ENCODE measurements at places on chromosomes 7 and 10.

GRCh38 chr10:51743146-51743545, 43.8 kb upstream of the CSTF2T start:
- no peak for DNase-seq

- DNase-seq = no peak
These were observed 46.3 kb downstream of the KIAA1549 start for GRCh38 chr7:138934861-138935260.

GRCh38 chr10:116952729-116953128, 52.3 kb downstream of the SHTN1 start:
- no peak for DNase-seq

- DNase-seq = no peak
These were observed 160.8 kb downstream of the CREB5 start for GRCh38 chr7:28573059-28573553.

GRCh38 chr10:67802767-67803538, 35.0 kb downstream of the DNAJC12 start:
- DNase-seq = no peak

DNA sequence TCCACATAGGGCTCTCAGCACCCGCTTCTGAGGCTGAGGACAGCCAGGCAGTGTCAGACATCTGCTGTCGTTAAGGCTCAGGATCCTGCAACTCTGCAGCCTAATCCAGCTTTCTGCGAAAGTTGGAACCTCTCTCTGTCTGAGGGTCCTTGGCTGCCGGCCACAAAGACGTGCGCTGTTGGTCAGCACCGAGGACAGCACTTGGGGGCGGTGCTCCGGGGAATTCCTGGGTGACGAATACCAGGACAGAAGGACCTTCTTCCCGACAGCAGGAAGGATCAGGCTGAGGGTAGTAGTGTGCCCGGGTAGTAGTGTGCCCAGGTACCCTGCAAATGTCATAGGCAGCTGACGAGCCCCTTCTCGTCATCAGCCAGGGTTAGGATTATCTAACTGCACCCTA, 16.0 kb upstream of the RASGEF1A start:
- DNase-seq = no peak

- DNase-seq = no peak
These were observed 143.6 kb downstream of the CUBN start for GRCh38 chr10:16986082-16986405.

GRCh38 chr7:43618073-43618472, 35.2 kb downstream of the STK17A start:
- no peak for DNase-seq

DNA sequence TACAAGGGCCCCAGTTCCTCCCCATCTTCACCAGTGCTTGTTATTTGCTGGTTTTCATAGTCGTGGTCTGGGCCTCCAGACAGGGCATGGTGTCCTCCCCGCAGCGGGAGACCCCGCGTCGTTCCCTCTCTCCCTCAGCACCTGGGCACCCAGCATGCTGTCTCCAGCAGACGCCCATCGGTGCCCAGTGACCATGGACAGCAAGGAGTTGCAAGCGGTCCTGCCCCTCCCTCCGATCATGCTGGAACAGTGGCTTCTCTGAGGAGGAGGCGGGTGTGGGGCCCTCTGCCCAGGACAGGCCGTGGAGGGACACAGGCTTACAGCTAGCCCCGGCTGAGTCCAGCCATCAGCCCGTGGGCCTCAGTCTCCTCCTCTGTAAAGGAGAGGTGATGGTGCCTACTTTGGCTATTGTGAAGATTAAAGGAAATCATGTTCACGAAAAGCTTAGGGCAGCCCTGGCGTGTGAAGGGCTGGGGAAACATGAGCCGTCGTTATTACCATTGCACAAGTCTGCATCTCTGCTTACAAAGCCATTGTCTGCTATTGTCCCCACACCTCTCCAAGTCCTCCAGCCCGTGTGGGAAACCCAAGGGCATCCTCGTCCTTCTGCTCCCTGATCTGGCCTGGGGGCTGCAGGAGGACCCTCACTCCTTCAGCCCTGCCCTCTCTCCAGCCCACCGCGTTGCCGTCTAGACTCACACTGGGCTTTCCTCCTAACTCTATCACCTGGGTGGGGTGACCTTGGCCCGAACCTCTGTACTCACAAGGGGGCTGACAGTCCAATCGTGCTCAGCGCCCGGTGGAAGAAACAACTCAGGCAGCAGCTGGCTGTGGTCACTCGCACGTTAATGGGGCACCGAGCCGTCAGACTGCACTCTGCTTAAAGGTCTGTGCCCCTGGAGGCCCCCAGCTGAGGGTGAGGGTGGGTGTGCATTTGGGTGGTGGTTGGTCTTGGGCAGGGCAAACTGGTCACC, 29.9 kb downstream of the EN2 start:
- DNase-seq = no peak

- no peak for DNase-seq
These were observed 162.7 kb upstream of the ITGB1 start for GRCh38 chr10:33120700-33121099.

GRCh38 chr7:75055830-75056772, 17.5 kb downstream of the RCC1L start:
- DNase-seq = no peak

DNA sequence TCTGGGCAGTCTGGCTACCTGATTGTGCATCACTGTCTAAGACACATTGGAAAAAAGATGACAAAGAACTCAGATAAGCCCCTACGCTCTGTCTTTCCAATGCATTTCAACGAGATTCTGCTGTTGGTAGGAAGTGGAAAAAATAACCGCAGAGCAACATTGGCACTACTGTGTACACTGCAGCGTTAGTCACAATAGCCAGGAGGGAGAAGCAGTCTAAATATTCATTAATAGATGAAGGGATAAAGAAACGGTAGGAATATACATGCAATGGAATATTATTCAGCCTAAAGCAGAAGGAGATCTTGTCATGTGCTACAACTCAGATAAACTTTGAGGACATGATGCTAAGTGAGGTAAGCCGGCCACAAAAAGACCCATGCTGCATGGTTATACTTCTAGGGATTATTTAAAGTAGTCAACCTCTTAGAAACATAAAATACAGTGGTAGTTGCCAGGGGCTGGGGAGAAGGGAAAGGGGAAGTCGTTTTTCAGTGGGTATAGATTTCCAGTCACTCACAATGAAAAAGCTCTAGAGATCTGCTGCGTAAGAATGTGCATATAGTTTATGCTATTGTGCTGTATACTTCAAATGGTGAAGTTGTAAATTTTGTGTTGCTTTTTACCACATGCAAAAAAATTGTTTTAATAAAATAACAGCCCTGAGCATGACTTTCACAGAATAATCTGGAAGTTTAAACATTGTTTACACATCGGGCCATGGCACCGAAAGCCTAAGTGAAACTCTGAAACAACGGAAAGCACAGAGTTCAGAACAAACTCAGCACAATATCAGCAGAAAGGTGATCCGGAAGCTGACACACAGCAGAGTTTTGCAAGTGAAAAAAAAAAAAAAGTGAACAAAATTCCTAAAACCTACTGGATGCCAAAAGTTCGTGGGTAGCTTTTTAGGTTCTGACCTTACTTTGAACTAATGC, 40.1 kb downstream of the ELMO1 start:
- peak; percentile 36 for DNase-seq

GRCh38 chr7:99607548-99607947, 9.2 kb upstream of the ZSCAN25 start:
- DNase-seq = no peak

GRCh38 chr7:128235471-128235870, 5.6 kb upstream of the LEP start:
- no peak for DNase-seq

GRCh38 chr10:25016376-25017153, at the start of gene THNSL1:
Gene THNSL1 (plus strand): TSS chr10:25016612. CDS start chr10:25023224, 6,612 bp downstream.
- DNase-seq = peak; percentile 99

GRCh38 chr10:4543938-4544533, 282.0 kb upstream of the AKR1E2 start:
- DNase-seq = no peak

- no peak for DNase-seq
These were observed 1206.2 kb downstream of the GATA3 start for GRCh38 chr10:9260690-9261089.

DNA sequence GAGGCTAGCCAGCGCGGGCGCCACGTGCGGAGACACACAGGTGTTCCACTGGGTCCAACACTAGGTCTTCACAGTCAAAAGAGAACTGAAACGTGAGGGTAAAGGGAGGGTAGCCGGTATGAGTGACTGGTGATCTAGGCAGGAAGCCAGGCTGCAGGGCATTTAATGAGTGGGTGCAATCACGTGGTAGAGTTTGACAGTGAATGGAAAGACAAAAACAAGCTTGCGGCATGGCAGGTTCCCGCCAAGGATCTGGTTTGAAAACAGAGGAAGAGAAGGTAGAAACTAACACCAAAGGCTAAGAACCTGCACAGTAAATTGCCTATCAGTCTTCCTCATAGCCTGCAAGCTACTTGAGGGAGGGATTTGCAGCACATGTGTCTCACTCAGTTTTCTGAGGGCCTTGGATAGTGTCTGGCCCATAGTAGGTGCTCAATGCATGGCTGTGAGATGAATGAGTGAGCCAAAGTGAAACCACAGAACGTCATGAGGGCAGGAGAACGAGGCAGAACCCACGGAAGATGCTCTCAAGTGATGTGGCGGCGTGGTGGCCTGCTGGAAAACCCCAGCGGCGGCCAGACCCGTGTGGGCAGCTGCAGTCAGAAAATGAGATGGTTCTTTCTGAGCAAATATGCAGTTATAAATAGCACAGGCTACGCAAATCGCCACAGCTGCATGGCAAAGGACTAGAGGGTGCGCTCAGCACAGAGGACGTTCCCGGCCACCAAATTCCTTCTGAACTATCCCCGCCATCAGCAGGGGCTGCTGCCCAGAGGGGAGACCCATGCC, 183.6 kb upstream of the NFE2L3 start:
- peak; percentile 70 for DNase-seq

DNA sequence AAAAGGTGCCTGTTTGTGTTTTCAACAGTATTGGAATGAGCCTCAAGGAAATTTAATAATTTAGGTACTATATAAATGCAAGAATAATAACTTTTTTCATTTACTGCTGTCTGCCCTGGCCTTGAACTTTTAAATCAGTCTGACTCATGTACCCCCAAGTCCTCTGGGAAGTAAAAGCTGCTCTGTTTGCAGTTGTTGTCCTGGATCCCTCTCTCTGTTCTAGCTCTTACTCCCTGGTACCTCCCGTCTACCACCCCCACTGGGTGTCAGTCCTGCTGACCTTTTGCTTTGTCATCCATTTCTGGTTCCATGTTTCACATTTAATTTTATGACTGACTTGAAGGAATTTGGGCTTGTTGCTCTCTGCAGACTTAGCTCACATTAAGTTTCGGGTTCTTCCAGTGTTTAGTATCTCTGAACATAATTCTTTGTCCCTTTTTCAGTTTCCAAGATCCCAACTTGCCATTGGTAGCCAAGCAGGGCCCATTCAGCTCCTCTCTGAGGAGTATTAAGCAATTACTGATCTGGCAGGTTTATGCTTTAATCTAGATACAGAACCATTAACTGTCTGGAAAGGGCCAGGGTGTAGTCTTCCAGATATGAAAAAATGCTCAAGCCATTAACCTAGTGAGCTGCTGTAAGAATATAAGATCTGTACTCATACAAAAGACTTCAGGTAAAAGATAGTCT, 208.7 kb upstream of the FAM3C start:
- DNase-seq = no peak

GRCh38 chr7:67760971-67761370, 764.3 kb downstream of the TYW1 start:
- DNase-seq = no peak

GRCh38 chr7:36871863-36872262, 147.6 kb upstream of the AOAH start:
- no peak for DNase-seq

DNA sequence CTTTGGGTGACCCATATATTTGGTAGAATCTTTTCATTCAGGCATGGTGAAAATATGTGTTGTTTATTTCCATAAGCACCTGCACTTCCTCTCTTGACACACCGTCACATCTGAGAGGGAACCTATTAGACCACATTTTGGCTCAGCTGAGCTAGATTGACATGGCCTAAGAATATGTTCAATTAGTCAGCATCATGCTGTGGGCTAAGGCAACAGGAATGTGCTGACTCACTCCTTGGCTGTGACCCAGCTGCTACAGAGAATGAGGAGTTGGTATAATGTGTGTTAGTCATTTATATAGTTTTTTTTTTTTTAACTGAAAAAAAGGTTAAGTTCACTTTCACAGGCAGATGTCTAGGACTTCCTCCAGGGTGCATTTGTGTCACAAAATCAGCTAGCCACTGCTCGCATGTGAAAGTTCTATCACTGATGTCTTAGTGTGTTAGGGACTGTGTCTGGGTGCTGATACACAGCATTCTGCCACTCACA, 180.6 kb downstream of the SEMA3E start:
- peak; percentile 4 for DNase-seq

DNA sequence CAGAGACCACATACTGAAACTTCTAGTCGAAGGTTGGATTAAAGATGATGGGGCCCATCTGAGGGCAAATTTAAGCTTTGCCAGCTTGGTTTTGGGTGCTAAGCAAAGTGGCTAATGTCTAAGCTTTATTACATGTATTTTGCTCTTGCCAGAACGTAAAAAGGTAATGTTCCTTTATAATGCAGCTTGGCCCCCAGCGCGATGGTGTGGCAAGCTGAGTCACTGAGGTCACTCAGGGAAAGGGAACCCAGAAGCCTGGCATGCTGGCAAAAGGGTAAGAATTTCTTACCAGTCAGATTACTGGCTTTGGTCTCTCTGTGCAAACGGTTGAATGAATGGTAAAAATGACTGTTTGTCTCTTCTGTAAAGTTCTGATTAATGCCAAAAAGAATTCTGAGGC, 158.3 kb upstream of the KCND2 start:
- DNase-seq = no peak

DNA sequence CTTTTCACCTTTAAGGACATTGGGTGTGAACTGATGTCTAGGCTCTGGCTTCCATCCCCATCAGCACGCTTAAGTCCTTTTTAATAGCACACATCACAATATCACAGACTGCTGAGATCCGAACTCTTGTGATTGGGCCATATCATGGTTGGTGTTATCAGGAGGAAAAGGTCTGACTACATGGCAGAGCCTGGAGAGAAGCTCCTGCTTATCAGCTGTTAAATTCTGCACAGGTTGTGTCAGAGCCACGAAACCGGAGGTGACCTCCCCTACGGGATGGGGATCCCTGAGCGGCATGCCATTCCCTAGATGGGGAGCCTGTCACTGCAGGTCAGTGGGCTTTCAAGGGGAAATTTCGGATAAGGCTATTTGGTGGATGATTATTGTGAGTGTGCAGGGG, 182.4 kb downstream of the INHBA start:
- no peak for DNase-seq

DNA sequence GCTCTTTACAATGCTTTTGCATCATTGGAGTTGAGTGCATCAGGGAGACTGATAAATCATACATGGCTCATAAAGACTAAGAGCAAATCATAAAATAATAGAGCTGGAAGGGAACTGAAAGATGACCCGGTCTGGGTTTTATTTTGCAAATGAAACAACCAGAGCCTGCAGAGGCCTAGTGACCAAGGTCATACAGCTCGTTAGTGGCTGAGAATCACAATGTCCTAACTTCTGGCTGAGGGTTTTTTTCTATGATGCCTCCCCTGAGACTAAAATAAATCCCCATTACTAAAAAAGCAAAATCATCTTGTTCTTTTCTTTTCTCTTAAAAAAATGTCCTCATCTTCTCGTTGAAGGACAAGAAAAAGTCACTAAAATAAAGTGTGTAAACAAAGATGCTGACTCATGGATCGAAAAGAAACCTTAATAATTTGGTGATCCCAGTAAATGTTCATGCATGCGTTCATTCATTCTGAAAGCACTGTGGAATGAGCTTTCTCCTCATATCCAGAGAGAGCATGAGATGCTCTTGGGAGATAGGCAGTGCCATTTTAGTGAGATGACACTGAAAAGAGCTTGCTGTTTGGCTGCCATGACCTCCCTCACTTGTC, 107.8 kb upstream of the PHYHIPL start:
- DNase-seq = no peak

- no peak for DNase-seq
These were observed 93.8 kb downstream of the MAPK8 start for GRCh38 chr10:48400129-48400849.

GRCh38 chr10:6973899-6974298, 393.8 kb upstream of the PRKCQ start:
- DNase-seq = no peak

Data from stimulated activated CD4-positive, alpha-beta T cell treated with anti-CD3 and anti-CD28 coated beads, Interleukin-15, amount 100 ng/mL, for 24 hours (primary cell).